Activated CD4-positive, alpha-beta T cell treated with anti-CD3 and anti-CD28 coated beads, Interleukin-2, amount 50 U/mL, for 16 hours (primary cell): ENCODE measurements at places on chromosomes 13 and 19.
A peak's percentile ranks its signal among the peaks of the same experiment; 100 is the strongest.

GRCh38 chr13:50481936-50482335, 361.6 kb downstream of the DLEU7 start:
- DNase-seq, result no peak

DNA sequence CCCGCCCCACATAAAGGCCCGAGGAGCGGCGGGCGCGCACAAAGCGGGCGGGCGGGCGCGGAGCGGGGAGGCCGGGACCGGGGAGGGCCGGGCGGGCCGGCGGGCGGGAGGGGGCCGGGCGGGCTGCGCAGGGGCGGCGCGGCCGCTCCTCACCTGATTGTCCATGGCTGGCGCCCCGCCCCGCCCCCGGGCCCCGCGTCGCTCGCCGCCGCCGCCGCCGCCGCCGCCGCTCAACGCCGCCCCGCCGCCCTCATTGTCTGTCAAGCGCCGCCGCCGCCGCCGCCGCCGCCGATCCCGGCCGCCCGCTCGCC, 200 bp downstream of the MLLT1 start:
- no peak for DNase-seq

DNA sequence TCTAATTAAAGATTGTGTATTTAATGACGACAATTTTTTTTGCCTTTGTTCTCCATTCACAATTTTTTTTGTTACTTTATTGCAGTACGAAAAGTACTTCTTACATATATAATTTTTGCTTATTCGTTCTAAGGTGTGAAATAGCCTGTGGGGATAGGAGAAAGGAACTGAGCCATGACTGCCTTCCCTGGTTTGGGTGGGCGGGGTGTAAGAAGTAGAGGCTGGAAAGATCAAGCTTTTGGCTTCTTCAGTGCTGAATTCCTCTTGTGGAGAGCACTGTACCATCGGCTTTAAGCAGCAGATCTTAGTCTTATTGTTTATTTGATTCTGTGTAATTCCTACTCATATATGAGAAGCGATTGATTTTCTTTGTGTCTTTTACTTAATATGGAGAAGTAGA, 115.8 kb downstream of the NBEA start:
- DNase-seq, result no peak

DNA sequence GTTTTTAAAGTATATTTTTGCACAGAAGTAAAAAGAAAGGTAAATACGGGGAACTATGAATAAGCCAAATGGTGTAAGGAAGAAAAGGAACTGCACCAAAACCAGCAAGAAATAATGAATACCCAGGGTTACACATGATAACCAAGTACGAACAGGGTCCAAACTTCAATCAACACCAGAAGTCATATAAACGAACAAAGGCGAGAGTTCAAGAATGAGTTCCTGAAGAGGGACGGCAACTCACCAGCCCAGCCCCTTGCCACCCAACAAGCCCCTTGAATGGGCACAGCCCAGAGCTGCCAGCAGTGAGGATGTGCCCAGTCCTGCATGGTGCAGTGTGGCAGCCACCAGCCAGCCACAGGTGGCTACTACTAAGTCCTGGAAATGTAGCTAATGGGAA, 132.1 kb downstream of the RNF17 start:
- DNase-seq, result no peak

DNA sequence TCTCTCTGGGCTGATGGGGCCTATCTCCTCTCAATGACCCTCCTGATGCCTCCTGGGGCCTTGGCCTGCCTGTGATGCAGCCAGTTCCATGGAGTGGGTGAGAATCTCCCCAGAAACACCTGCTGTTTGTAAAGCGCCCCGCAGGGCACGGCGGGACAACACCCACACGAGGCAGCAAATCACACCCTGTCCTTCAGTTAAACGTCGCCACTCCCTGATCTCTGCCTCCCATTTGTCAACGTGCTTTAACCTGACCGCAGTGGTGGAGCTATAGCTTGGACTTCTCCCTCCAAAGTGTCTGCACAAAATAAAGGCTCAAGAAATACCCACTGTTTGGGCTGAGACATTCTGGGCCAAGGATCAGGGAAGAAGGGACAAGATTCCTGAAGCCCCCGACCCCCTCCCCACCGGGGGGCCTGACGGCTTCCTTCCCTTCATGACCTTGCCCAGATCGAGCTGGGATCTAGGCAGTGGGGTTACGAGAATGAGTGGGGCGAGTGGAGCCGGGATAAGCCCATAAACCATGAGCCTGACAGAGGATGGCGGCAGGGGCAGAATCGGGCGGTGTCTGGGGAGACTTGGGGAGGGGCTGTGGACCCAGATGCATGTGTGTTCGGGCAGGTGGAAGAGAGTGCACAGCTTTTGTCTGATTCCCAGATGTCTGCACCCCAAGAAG, 8.0 kb downstream of the MYDGF start:
- DNase-seq, result no peak

GRCh38 chr13:30870049-30870884, 35.8 kb upstream of the MEDAG start:
- peak; percentile 36 for DNase-seq

GRCh38 chr13:41515491-41516139, 58.3 kb downstream of the RGCC start:
- no peak for DNase-seq

- no peak for DNase-seq
Measured at GRCh38 chr13:90615236-90615635, 732.3 kb upstream of the MIR17HG start.

GRCh38 chr13:22253107-22253506, 582.2 kb downstream of the FGF9 start:
- no peak for DNase-seq

DNA sequence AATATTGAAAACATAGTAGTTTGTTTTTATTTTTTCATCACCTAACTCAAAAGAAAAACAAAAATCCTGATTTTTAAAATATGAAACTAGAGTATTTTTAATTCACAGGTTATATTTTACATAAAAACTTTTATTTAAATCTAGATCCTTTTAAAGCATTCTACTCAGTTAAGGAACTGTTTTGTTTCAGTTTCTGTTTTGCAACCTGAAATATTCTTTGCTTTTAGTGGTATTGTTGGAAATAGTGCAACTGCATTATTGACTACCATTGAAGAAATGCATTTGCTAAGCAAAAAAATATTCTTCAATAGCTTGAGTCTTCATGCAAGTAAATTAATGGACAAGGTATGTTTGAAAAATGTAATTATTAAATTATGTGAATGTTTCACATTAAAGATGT, 43.8 kb downstream of the COG6 start:
- no peak for DNase-seq

GRCh38 chr19:12689012-12689411, 1.2 kb downstream of the GNG14 start:
- no peak for DNase-seq

GRCh38 chr13:50699874-50700663, 143.4 kb downstream of the DLEU7 start:
- DNase-seq, result no peak

GRCh38 chr13:94176561-94176960, 302.9 kb downstream of the DCT start:
- no peak for DNase-seq

GRCh38 chr19:17025991-17026658, 485 bp downstream of the CPAMD8 start:
- no peak for DNase-seq

DNA sequence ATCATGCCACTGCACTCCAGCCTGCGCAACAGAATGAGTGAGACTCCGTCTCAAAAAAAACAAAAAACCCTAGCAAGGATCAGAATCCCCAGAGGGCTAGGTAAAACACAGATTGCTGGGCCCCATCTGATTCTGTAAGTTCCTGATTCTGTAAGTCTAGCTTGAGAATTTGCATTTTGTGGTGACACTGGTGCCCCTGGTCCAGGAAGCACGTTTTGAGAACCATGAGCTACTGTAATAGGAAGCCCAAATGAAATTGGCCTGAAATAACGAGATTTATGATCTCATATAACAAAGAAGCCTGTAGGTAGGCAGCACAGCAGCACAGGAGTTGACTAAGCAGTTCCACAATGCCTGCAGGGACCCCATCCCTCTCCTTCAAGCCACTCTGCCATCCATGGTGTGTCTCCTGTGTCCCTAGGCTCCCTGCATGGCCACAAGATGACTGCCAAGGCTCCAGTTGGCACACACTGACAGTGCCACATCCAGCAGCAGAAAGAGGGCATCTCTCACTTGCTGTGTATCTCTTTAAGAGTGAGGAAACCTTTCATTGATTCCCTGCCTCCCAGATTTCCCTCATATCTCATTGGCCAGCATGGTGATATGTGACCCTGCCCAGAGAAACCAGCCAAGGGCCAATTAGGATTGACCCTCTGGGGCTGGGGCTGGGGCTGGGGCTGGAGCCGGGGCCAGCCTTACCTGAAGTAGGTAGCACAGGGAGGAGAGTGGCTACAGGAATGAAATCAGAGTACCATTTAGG, 21.7 kb downstream of the SIPA1L3 start:
- DNase-seq, result no peak

DNA sequence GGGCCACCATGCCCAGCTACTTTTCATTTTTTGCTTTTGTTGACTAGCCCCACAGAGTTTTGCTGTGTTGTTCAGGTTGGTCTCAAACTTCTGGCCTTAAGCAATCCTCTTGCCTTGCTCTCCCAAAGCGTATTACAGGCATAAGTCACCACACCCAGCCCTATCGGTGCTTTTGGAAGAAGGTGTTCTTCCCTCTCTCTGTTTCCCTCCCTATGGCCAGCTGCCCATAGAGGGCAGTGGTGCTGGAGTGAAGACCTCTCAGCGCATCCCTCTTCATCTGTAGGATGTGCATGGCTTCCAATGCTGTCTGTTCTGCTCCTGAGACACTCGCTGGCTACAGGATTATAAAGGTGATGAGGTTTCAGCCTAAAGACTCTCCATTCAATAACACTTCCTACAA, 1.3 kb upstream of the CD22 start:
- DNase-seq, result no peak

DNA sequence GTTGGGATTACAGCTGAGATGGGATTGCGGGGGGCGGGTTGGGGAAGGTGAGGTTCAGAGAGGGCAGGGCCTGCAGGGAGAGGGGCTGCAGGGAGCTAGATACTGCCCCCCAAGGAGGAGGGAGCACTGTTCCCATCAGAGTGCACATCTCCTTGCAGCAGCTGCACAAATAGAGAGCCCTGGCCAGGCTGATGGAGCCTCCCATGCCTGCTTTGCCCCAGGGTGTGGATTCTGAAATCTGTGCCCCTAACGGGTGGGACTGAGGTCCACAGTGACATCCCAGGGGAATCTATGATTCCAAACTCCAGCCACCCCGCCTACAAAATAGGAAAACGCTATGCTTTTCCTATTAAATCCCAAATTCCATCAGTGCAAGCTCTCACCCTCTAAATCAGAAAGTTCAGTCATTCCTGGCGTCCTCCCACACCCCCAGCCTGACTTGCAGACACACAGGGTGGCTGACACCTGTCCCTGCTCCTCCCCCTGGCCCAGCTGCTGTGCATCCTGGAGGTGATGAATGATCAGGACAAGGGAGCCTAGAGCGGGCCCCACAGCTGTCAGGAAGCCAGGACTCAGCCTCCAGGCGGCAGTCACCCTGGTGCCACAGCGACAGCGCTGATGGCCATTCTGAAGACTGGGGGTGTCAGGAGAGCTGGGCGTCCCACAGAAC, 6.3 kb upstream of the CEACAM21 start:
- DNase-seq, result no peak

DNA sequence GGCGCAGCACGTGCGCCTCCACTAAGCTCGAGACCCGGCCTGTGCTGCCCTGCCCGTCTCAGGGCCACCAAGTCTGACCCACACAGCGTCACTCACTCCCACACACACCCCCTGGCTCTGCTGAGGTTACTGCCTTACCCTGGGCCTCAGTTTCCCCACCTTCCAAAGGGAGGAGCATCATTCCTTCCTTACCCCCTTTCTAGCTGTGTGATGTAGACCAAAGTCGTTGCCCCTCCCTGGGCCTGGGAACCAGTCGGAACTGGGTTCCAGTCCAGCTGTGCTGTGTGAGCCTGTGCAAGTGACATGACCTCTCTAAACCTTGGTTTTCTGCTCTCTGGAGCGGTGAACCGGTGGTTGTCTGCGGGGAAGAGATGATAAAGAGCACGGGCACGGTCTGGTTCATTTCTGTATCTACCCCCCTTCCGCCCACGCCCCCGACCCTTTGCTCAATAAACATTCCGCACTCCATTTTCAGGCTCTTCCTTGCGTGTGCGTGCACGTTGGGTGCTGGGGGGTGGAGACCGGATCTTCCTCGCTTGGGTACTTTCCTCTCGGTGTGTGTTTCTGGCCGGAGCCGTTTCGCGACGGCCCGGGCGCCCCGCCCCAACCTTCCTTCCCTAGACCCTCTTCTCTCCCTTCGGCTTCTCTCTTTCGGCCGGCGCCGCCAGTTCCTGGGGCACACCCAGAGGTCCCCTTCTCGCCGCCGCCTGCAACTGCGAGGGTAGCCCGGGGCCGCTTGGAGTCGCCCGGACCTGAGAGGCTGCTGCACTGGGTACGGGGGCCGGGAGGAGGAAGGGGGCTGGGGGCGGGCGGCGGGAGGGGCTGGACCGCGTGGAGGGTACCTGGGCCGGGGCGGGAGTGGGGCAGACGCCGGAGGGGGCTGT, at the start of gene ZNF581:
Gene ZNF581, plus strand, starts transcription at position 647 of the 884 bp plus-strand sequence. CDS start 923 bp downstream, outside the sequence.
- DNase-seq, result peak; percentile 87

DNA sequence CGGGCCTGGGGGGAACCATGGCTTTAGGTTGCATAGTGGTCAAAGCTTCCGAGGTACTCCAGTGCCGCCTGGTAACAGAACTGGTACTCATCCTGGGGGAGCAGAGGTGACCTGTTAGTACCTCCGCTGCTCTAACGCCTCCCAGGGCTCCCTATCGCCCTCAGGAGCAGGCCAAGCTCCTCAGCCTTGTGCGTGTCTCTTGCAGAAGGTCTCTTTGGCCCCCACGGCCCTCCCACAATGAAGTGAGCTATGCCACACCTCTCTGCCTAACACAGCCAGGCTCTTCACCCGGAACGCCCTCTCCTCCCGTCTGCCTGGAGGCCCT, 133.9 kb downstream of the PTPRS start:
- no peak for DNase-seq

GRCh38 chr19:33368074-33368864, 5.2 kb upstream of the CEBPG start:
- DNase-seq, result no peak

GRCh38 chr19:51539821-51540366, 8.4 kb upstream of the SIGLEC6 start:
- DNase-seq, result no peak

DNA sequence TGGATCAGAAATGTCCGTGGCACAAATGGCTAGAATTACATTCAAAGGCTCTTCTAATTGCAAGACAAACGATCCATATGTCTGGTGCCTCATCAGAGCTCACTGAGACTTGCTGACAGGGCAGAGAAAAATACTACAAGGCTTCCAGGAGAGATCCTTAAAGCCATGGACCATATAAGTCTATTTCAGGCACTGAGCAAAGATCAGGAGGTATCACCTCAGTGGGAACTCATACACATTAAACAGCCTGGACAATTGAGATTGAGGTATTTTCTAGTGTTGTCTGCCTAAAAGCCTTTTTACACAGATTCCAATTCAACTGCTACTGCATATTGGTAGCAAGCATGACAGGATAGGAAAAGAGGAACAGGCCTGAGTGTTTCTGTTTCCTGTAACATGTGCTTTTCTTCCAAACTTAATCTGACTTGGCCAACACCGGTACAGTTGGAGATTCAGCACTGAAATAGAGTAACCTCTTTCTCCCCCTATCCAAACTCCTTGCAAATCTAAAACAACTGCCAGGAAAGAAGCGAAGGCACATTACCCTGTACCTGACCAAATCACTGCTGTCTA, 65.9 kb downstream of the SERP2 start:
- DNase-seq, result no peak
